Activated T-cell treated with anti-CD3 and anti-CD28 coated beads, Interleukin-2, amount 50 U/mL, for 72 hours (primary cell): ENCODE measurements at places on chromosomes 7 and 10.

DNA sequence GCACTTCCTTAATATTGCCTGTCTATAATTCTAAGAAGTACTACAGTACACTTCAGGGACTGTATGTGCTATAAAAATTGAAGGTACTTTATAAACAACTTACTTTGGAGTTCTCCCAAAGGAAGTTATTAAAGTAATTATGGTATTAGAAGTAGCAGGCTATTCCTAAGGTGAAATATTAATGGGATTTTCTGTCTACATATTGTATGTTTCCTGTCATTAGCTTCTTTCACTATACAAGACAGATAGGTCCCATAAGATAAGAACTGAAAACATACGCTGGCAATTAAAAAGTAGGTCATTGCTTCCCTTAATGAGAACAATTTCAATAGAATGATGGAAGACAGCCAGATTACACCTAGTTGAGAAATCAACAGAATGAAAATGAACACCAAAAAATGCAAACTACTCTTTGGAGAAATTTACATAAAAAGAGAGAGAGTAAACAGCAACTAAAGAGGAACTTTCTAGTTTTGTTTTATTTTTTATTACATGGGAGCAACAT lies 147.0 kb downstream of the HBP1 start:
- DNase-seq: no peak

GRCh38 chr7:23759671-23760391 lies 49.8 kb downstream of the STK31 start:
- no peak for DNase-seq

GRCh38 chr7:79673421-79673820 lies 220.0 kb upstream of the MAGI2 start:
- DNase-seq: no peak

DNA sequence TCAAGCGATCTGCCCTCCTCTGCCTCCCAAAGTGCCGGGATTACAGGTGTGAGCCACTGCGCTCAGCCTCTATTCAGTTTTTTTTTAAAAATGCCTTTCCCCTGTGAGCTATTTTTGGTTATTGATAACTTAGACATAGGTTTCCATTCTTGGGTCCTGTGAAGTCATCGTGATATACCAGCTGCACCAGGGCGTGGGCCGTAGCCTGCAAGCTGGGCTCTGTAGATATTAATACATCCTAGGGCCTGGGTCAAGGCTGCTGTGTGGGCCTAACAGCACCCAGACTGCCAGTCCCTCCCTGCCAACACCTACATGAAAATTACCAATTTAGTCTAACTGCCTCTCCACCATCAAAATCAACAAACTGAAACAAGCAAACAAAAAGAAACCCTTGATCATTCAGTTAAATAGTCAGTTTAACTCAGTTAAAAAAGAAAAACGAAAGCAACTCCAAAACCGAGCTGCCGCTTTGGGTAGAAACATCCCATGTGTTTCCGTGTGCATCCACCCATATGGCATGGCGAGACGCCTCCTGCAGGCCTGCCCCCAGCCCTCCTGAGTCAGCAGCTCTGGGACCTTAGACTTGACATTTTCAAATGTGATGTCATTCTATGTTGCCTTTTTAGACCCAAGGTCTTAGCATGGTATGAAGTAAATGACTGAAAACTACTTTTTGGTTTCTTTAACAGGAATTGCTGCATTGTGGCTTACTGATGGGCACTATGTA lies 330.2 kb downstream of the GLRX3 start:
- DNase-seq: no peak

DNA sequence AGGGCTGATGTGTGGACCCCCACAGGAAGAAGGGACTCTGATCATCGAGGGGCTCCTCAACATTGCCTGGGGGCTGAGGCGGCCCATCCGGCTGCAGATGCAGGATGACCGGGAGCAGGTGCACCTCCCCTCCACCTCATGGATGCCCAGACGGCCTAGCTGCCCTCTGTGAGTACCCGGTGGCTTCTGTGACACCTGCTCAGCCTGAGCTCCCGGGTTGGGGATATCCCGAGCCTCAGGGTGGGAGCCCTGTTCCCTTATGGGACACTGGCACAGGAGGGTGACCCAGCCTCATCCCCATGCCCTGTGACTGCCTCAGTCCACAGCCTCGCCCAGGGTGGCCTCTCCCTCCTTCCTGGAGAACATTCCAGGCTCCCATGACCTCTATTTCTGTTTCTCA lies 3.9 kb upstream of the DEPP1 start:
- DNase-seq: no peak

DNA sequence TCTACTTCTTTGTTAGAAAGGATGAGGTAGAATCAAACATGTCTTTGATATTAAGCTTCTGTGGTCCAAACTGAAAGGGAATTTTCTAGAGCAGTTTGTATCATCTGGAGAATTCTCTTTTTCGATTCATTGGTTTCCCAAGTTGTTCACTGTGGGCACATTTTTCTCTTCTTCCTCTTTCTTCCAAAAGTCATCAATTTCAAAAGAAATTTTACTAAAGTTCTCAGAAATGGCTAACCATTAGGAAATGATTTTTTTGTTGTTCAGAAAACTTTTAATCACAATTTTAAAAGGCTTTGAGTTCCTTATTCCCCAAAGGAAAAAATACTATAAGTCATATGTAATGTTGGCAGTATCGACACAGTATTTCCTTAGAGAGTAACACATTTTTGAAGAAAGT lies 28.3 kb upstream of the CCDC6 start:
- DNase-seq: no peak

- DNase-seq: no peak
Measured at GRCh38 chr10:17169803-17170202, 31.7 kb downstream of the TRDMT1 start.
